ENCODE measurements at places on chromosomes 7 and 10. TPM values are rescaled to one million over a fixed set of nuclear protein-coding genes. Genes with fewer than 3 reads are reported as not detected.
A peak's percentile ranks its signal among the peaks of the same experiment; 100 is the strongest.

DNA sequence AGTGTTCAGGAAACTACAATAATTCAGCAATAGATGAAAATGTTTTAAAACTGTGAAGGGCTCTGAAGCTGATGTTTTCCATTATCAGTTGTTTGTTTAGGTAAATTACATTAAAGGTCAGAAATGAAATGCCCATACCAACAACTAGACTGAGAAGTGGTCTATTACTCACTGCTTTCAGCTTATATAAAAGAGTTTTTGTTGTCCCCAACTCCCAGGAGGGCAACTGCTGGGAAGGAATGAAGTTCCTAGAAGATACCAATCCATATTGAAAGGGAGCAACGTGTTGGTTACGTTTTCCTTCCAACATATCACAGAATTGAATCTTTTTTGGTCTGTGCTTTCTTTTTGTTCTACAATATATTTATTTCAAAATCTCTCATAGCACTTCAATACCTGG lies 330.6 kb upstream of the LRRN3 start:
- H3K4me1 ChIP-seq: no peaks in the 10 kb centered on the region
- no peaks in the 10 kb centered on the region for H3K36me3 ChIP-seq
- DNase-seq: no peak
- no peaks in the 10 kb centered on the region for H3K27me3 ChIP-seq
- no peak overlapping the region for H3K4me3 ChIP-seq

DNA sequence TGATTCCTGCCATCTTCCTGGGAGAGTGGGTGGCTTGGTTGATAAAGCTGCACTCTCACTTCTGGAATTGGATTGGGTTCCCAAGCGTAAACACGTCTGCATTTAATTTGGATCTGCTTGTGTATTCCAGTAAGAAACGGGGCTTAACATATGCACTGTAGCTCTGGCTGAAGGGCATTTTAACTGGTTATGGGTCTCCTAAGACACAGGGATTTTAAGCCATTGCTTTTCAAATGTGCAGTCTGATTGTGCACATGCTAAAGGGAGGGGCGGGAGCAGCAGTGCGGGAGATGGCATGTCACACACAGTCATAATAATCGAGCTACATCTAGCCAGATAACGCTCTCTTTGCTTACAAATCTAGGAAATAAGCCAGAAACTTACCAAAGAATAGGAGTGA lies 247.3 kb upstream of the LYZL1 start:
- no peaks in the 10 kb centered on the region for H3K27me3 ChIP-seq
- H3K4me3 ChIP-seq: no peak overlapping the region
- H3K4me1 ChIP-seq: peaks cover 8% of the 10 kb centered on the region
- H3K27ac ChIP-seq: no peak overlapping the region
- no peaks in the 10 kb centered on the region for H3K36me3 ChIP-seq
- DNase-seq: no peak

DNA sequence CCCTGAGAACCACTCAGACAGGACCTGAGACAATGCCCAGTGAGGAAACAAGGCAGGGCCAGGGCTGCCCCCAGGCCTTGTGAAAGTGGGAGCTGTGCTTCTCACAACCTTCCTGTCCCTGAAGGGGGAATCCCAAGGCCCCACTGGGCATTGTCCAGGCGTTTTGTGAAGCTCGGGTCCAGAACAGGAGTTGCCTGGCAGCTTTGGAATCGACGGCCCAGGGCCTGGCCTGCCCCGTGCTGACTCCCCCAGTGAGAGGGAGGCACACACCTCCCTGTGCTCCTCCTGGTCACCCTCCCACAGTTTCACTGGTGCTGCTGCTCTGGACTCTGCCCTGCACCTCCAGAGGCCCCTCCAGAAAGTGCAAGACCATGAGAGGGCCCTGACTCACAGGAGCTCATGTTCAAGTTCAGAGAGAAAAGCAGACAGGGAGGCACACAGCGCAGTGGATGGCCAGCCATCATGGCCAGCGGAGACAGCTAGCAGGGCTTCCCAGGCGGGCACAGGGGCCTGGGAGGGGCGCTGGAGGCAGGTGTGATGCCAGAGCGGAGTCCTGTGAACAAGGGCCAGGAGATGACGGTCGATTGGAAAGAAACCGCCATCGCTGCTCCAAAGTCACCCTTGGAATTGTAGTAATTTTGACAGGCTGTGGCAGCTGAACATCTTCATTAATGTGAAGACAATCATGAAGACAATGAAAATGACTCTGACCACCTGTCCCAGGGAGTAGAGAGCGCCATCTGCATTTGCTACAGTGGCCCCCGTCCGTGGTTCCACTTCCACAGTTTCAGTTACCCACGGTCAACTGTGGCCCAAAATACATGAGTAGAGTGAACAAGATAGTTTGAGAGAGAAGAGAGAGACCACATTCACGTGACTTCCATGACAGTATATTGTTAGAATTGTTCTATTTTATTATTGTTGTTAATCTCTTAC lies 103.7 kb downstream of the MKI67 start:
- no peak for DNase-seq
- no peaks in the 10 kb centered on the region for H3K36me3 ChIP-seq

- peaks cover 30% of the 10 kb centered on the region for H3K4me1 ChIP-seq
- H3K27ac ChIP-seq: no peak overlapping the region
- no peak for DNase-seq
- H3K36me3 ChIP-seq: no peaks in the 10 kb centered on the region
- H3K27me3 ChIP-seq: no peaks in the 10 kb centered on the region
These were observed 6.2 kb downstream of the FAM180A start for GRCh38 chr7:135742371-135742770.

- H3K4me1 ChIP-seq: peaks cover 9% of the 10 kb centered on the region
- no peak overlapping the region for H3K4me3 ChIP-seq
- H3K36me3 ChIP-seq: no peaks in the 10 kb centered on the region
- no peaks in the 10 kb centered on the region for H3K27me3 ChIP-seq
- H3K27ac ChIP-seq: no peak overlapping the region
These were observed 864.8 kb downstream of the GATA3 start for GRCh38 chr10:8919280-8919679.

- no peak overlapping the region for H3K27ac ChIP-seq
- H3K36me3 ChIP-seq: no peaks in the 10 kb centered on the region
- DNase-seq: no peak
These were observed 153.4 kb downstream of the CAMK1D start for GRCh38 chr10:12502526-12503274.

GRCh38 chr10:113415246-113415645 lies 137.6 kb upstream of the HABP2 start:
- peaks cover 58% of the 10 kb centered on the region for H3K27me3 ChIP-seq
- peak; percentile 5 for DNase-seq
- H3K4me1 ChIP-seq: no peaks in the 10 kb centered on the region
- H3K36me3 ChIP-seq: peaks cover 7% of the 10 kb centered on the region
- no peak overlapping the region for H3K27ac ChIP-seq
- H3K4me3 ChIP-seq: no peak overlapping the region

DNA sequence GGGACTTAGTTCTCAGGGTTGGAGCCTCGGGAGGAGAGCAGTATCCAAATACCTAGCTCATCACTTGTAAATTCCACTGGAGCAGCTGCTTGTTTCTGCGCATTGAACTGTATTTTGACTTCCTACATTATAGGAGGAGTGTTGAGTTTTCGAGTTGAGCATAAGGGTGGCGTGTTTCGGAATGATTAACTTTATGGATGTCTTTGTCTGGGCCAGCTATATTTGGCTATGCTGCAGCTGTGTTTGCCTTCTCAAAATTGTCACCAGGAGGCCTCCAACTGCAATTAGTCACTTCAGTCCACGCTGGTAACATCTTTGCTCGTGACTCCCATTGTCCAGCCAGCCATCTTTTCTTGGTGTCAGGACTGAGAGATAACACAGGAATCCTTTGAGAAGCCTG lies 9.1 kb downstream of the CELF2 start:
- no peaks in the 10 kb centered on the region for H3K4me1 ChIP-seq
- DNase-seq: no peak
- H3K27ac ChIP-seq: no peak overlapping the region
- no peaks in the 10 kb centered on the region for H3K36me3 ChIP-seq
- H3K27me3 ChIP-seq: no peaks in the 10 kb centered on the region
- no peak overlapping the region for H3K4me3 ChIP-seq

- peaks cover 4% of the 10 kb centered on the region for H3K36me3 ChIP-seq
- no peak for DNase-seq
- no peaks in the 10 kb centered on the region for H3K4me1 ChIP-seq
- H3K4me3 ChIP-seq: no peak overlapping the region
- H3K27ac ChIP-seq: no peak overlapping the region
These were observed 30.3 kb downstream of the GATA3 start for GRCh38 chr10:8084799-8085198.

- DNase-seq: no peak
- H3K27me3 ChIP-seq: no peaks in the 10 kb centered on the region
These were observed 39.9 kb upstream of the ZNF107 start for GRCh38 chr7:64626083-64626469.

DNA sequence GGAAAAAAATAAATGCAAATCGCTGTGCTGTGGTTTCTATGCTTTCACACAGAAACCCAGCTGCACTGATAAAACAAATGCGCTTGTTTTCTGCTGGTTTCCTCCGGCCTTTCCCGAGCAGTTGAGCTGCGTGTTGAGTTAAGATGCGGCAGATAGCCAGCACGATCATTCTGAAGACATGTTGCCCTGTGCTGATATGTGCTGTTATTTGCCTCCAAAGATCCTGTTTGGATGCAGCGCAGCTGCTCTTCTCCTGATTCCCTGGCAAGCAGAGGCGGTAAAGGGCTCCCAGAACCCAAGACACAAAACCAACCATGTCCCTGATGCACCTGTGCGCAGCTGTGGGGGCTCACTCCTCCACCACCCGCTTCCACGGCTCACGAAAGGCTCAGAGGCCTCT lies 225.4 kb downstream of the PAXIP1 start:
- no peak overlapping the region for H3K4me3 ChIP-seq
- no peaks in the 10 kb centered on the region for H3K27me3 ChIP-seq
- peaks cover 4% of the 10 kb centered on the region for H3K36me3 ChIP-seq

DNA sequence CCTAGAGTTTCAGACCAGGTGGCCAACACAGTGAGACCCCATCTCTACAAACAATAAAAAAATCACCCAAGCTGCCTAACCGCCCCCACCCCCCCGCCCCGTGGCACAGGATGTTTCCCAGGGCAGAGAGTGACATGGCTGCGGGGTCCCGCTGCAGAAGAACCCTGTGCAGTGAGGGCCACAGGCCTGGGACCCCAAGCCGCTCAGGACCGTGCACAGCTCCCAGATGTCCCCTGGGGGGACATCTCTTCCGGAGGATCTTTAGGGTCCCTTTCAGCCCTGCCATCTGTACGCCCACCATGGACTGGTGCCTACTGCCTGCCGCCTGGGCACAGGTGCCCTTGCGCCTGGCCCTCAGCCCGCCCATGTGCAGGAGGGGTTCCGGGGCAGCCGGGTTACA lies 373.6 kb downstream of the DNAJB6 start:
- no peak overlapping the region for H3K27ac ChIP-seq
- no peak overlapping the region for H3K4me3 ChIP-seq
- H3K27me3 ChIP-seq: peaks cover 14% of the 10 kb centered on the region
- no peaks in the 10 kb centered on the region for H3K4me1 ChIP-seq

GRCh38 chr10:61758433-61758832 lies 95.7 kb downstream of the CABCOCO1 start:
- no peaks in the 10 kb centered on the region for H3K36me3 ChIP-seq
- H3K27ac ChIP-seq: peak overlapping the region; percentile 7
- peaks cover 34% of the 10 kb centered on the region for H3K4me1 ChIP-seq

DNA sequence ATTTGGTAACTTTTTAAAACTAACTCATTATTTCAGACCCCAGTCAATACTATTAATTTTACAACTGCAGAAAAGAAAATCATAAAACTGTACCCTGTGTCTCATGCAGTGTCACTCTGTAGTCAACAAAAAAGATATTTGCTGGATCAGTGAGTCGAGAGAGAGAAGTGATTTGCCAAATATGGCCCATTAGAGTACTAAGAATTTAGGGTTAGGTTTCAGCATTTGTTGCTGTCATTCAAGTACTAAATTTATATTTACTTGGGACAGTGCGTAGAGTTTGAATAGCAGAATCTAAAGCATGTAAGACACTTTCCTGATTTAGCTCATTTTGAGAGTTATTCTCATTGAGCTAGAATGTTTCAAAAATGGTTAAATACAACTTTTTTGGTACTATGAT lies 38.9 kb downstream of the CACNA2D1 start:
- no peaks in the 10 kb centered on the region for H3K36me3 ChIP-seq
- no peak for DNase-seq
- H3K27me3 ChIP-seq: peaks cover 19% of the 10 kb centered on the region
- no peaks in the 10 kb centered on the region for H3K4me1 ChIP-seq

GRCh38 chr7:128121711-128122530 lies 90.7 kb upstream of the LRRC4 start:
- no peak overlapping the region for H3K4me3 ChIP-seq
- no peak for DNase-seq
- H3K27me3 ChIP-seq: no peaks in the 10 kb centered on the region
- H3K36me3 ChIP-seq: no peaks in the 10 kb centered on the region
- H3K4me1 ChIP-seq: peaks cover 8% of the 10 kb centered on the region
- no peak overlapping the region for H3K27ac ChIP-seq

DNA sequence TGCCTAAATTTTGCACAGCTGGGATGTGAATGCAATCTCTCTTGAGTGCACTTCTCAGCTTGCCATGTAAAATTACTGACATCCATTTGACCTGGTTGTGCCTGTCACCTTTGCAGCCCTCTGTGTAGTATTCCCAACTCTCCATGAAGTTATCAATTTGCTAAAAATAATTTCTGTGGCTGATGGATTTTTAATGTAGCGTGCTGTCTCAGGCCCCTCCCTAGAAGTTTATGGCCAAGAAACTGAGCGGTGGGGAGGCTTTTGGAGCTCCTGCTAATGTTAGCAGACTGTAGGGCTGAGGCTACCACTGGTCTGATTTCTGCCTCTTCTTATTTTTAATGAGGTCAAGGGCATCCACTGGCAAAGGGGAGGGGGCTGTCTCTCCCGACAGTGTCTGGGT lies 577.0 kb upstream of the DPP6 start:
- DNase-seq: no peak
- H3K4me1 ChIP-seq: peaks cover 9% of the 10 kb centered on the region
- H3K4me3 ChIP-seq: no peak overlapping the region

- H3K4me3 ChIP-seq: no peak overlapping the region
- H3K36me3 ChIP-seq: no peaks in the 10 kb centered on the region
- peaks cover 29% of the 10 kb centered on the region for H3K27me3 ChIP-seq
These were observed 128.6 kb upstream of the SEMA3E start for GRCh38 chr7:83777406-83778072.

- H3K36me3 ChIP-seq: no peaks in the 10 kb centered on the region
- H3K4me1 ChIP-seq: no peaks in the 10 kb centered on the region
- no peaks in the 10 kb centered on the region for H3K27me3 ChIP-seq
- no peak overlapping the region for H3K4me3 ChIP-seq
- H3K27ac ChIP-seq: no peak overlapping the region
These were observed 18.7 kb downstream of the MPP7 start for GRCh38 chr10:28284126-28284525.

Gene KCNH2
- 0.09 TPM for total RNA-seq

Gene NT5C3A
- total RNA-seq: 35.4 TPM

Gene MDFIC
- total RNA-seq: 8.1 TPM

Gene CAV1
- total RNA-seq: 225 TPM

Gene AKR1C3
- 22.9 TPM for total RNA-seq

Gene CCL24
- total RNA-seq: not detected

Gene HMX2
- not detected for total RNA-seq

Gene VSTM4
- total RNA-seq: not detected
